Hematopoietic multipotent progenitor cell (in vitro differentiated cells): ENCODE measurements at places on chromosomes 1 and 21. TPM values are rescaled to one million over a fixed set of nuclear protein-coding genes. Genes with fewer than 3 reads are reported as not detected.

SPATA6 gene
- total RNA-seq, result 6.2 TPM

DNA sequence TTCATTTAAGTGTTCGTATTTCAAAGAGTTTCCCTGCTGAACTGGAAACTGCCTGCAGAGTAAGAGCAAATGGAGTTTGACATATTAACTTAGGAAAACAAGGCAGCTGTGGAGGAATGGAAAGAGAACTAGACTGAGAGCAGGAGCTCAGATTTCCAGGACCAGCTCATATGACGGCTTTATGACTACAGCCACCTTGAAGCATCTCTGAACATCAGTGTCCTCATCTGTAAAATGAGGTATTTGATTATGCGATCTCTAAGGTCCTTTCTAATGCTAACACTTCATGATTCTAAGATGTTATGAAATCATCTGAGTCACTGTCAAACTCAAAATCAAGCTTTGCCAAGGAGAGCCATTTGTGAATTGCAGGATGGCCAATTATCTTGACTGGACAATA is 112.3 kb downstream of the PRRX1 start:
- DNase-seq, result no peak

DIO1 gene
- not detected for total RNA-seq

GRCh38 chr1:81699234-81699633 is 101.5 kb upstream of the ADGRL2 start:
- DNase-seq, result no peak

DNA sequence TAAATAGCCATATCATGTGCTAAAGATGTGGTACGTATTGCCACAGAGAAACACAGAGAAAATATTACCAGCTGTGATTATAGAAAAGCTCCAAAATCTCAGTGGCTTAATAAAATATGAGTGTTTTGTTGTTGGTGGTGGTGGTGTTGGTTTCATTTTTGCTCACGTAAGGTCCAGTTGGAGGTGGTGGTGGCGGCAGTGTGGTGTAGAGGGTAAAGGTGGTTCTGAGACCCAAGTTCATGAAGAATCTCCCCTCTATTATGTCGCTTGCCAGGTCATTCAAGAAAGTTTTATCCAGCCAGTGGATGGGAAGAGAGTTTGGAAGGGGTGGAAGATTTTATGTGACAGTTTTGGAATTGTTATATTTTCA is 217.6 kb upstream of the SAMSN1 start:
- no peak for DNase-seq
